ENCODE measurements at places on chromosomes 16 and 17.

GRCh38 chr17:33438139-33438538, 145.0 kb upstream of the ASIC2 start:
- DNase-seq: no peak
- no peaks in the 10 kb centered on the region for H3K4me1 ChIP-seq
- no peak overlapping the region for H3K4me3 ChIP-seq
- H3K36me3 ChIP-seq: 0 out of 2 replicates have a peak, but pooled peaks cover 4% of the 10 kb centered on the region
- H3K27me3 ChIP-seq: no peaks in the 10 kb centered on the region
- H3K27ac ChIP-seq: no peak overlapping the region

DNA sequence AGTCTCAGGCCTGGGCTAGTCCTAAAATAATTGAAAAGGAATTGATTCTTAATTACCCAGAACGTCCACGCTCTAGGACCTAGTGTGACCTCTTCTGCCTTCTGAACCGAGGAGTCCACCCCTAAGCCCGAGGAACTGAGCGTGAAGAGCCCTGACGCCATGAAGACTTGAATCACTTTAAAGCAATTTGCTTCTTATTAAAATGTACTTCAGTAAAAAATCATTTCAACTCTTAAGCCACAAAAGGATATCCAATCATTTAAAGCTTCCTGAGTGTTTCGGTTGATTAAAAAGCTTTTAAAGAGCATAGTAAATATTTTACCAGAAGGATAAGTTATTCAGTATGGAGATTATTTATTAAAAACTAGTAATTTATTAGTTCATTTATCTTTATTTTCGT, 11.6 kb downstream of the HSBP1 start:
- no peak for DNase-seq
- no peak overlapping the region for H3K27ac ChIP-seq
- H3K4me3 ChIP-seq: no peak overlapping the region
- H3K4me1 ChIP-seq: peaks cover 7% of the 10 kb centered on the region
- no peaks in the 10 kb centered on the region for H3K27me3 ChIP-seq

DNA sequence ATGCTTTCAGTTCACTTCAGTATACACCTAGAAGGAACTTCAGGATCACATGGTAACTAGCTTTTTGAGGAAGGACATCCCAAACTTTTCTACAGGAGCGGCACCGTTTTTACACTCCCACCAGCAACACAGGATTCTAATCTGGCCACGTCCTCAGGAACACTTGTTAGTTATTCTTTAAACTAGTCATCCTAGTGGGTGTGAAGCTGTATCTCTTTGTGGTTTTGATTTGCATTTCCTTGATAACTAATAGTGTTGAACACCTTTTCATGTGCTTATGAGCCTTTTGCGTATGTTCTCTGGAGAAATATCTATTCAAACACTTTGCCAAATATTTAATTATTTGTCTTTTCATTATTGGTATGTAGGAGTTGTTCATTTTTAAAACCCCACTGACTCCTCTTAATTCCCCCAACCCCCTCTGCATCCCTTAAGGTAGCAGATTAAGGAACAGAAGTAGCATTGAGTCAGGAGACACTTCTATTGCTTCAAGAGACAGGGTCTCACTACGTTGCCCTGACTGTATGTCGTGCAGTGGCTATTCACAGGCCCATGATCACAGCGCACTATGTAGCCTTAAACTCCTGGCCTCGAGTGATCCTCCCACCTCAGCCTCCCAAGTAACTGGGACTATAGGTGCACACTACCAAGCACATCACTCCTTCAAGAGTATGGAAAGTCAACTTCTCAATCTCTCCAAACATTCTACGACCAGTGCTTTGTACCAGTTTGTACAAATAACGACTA, 25.4 kb downstream of the YWHAE start:
- no peak overlapping the region for H3K4me3 ChIP-seq
- 0 out of 2 replicates have a peak overlapping the region, but pooled peaks have one; percentile 23 for H3K27ac ChIP-seq
- DNase-seq: no peak
- H3K36me3 ChIP-seq: no peaks in the 10 kb centered on the region

DNA sequence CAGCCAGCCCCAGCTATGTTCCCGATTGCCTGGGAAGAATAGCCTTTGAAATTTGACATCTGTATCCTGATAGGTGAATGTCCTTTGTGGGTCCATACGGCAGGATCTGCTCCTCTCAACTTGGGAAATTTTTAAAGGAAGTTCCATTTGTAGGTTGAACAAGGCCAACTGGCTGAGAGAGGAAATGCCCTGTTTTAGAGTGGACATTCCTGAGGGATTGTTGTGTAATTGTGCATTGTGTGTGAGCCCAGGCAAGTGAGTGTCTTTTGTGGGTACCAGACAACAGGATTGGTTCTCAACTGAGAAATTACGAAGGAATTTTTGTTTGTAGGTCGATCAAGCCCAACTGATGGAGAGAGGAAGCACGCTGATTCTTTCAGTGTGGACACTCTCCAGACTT, 2.6 kb upstream of the CPHXL2 start:
- no peak overlapping the region for H3K4me3 ChIP-seq
- no peak overlapping the region for H3K27ac ChIP-seq
- DNase-seq: no peak
- H3K27me3 ChIP-seq: no peaks in the 10 kb centered on the region
- no peaks in the 10 kb centered on the region for H3K4me1 ChIP-seq

GRCh38 chr16:12199524-12199923, 223.0 kb downstream of the SNX29 start:
- no peaks in the 10 kb centered on the region for H3K4me1 ChIP-seq
- DNase-seq: peak; percentile 40
- no peak overlapping the region for H3K27ac ChIP-seq
- H3K27me3 ChIP-seq: no peaks in the 10 kb centered on the region
- H3K36me3 ChIP-seq: no peaks in the 10 kb centered on the region

All from GM23338 (cell line).